ENCODE measurements at places on chromosomes 16 and 17. TPM values are rescaled to one million over a fixed set of nuclear protein-coding genes. Genes with fewer than 3 reads are reported as not detected.

Gene CHD9NB
- total RNA-seq: 4.3 TPM

Gene TUBB3
- not detected for total RNA-seq

Gene DRC3
- total RNA-seq: 14.6 TPM

Gene KRTAP4-2
- not detected for total RNA-seq

Gene PRRT2
- 34.4 TPM for total RNA-seq

DNA sequence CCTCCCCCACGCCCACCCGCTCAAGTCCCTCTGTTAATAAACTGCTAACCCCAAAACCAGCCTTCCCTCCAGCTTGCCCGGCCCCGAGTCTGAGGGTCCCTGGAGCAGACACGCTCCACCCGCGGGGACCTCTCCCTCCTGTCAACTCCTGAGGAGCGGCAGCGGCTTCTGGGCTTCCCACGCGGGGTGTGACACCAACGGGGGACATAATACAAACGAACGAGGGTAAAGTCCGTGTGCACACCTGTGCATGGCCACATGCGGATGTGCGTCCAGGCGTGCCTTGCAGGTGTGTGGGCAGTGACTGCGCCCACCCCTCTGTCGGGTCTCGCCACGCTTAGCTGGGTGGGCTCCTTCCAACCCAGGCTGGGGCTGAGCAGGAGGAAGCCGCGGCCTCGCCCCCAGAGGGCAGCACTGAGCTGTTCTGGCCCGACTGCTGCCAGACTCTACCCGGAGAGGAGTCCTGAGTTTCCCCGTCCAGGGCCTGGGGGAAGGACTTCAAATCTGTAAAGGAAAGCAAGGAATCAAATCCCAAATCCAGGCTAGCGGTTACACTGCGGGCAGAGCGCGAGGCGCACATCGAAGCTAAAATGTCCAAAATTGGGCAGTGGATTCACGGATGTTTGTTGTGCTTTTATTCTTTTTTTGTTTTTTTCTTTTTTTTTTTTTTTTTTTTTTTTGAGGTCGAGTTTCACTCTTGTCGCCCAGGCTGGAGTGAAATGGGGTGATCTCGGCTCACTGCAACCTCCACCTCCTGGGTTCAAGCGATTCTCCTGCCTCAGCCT lies 24.2 kb upstream of the KRT17 start:
- no peaks in the 10 kb centered on the region for H3K4me1 ChIP-seq
- peak overlapping the region; percentile 70 for H3K27ac ChIP-seq
- DNase-seq: peak; percentile 85

DNA sequence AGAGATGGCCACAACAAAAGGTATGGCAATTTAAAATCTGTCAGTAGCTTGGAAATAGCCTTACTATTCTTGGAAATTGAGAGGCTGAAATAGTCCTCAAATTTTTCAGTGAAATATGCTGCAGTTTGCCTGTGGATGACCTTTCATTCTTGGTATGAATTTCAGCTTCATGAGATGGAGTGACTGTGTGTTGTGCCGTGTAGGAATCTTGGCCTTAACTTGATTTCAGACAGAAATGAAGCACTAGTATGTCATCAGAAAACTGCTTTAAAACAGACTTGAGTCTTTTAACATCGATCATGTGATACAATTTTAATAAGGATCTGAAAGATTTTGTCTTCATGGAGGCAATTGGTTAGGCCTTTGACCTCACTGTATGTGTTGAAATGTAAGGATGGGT lies 247.2 kb downstream of the CNTNAP4 start:
- H3K4me3 ChIP-seq: no peak overlapping the region
- no peaks in the 10 kb centered on the region for H3K27me3 ChIP-seq
- no peak for DNase-seq
- H3K36me3 ChIP-seq: no peaks in the 10 kb centered on the region

GRCh38 chr16:26344240-26344776 lies 652.5 kb downstream of the HS3ST4 start:
- H3K4me1 ChIP-seq: no peaks in the 10 kb centered on the region
- H3K4me3 ChIP-seq: no peak overlapping the region
- no peaks in the 10 kb centered on the region for H3K36me3 ChIP-seq

DNA sequence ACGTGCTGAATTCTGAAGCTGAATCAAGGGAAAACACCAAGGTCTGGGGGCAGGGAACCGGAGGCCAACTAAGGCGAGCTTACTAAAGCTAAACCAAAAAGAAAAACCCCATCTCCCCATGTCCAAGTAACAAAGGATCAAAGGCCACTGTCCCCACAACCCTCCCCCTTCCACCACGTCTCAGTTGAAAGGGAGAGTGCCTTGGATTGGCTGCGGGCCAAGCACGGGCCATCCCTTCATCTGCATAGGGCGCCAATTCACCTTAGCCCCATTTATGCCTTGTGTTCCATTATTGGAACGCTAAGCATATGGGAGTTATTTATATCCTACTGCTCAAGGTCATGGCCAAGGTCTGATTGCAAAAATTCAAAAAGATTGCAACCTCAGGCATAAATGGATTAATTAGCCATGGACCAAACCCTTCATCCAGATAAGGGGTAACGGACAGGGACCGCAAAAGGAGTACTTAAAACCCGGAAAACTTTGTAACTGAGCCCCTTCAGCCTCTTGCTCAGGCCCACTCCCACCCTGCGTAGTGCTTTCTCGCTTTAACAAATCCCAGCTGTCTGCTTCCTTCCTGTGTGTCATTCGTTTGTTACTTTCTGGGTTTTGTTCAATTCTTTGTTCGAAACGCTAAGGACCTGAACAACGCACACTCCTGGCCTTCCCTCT lies 740 bp upstream of the ATP6V0D1 start:
- peak overlapping the region; percentile 87 for H3K4me3 ChIP-seq
- DNase-seq: peak; percentile 61
- H3K36me3 ChIP-seq: no peaks in the 10 kb centered on the region
- peaks cover 6% of the 10 kb centered on the region for H3K4me1 ChIP-seq
- H3K27ac ChIP-seq: peak overlapping the region; percentile 76

- H3K4me3 ChIP-seq: no peak overlapping the region
- no peak overlapping the region for H3K27ac ChIP-seq
- H3K4me1 ChIP-seq: no peaks in the 10 kb centered on the region
- H3K27me3 ChIP-seq: no peaks in the 10 kb centered on the region
- no peaks in the 10 kb centered on the region for H3K36me3 ChIP-seq
- no peak for DNase-seq
These were observed 77.2 kb downstream of the TOX3 start for GRCh38 chr16:52469775-52470174.

- no peak overlapping the region for H3K27ac ChIP-seq
- H3K4me1 ChIP-seq: no peaks in the 10 kb centered on the region
- H3K4me3 ChIP-seq: no peak overlapping the region
- no peaks in the 10 kb centered on the region for H3K27me3 ChIP-seq
- no peaks in the 10 kb centered on the region for H3K36me3 ChIP-seq
These were observed 41.5 kb downstream of the C16orf82 start for GRCh38 chr16:27108051-27108770.

DNA sequence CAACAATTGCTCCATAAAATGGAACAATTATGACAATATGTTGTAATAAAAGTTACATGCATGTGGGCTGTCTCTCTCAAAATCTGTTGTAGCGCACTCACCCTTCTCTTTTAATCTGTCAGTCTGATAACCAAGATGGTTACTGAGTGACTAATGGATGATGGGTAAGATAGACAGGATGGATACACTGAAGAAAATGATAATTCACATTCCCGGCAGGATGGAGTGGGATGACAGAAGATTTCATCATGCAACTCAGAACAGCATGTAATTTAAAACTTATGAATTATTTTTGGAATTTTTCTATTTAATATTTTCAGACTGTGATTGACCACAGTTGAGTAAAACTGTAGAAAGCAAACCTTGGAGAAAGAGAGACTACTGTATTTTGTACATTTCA lies 30.5 kb downstream of the CDH13 start:
- no peaks in the 10 kb centered on the region for H3K27me3 ChIP-seq
- H3K36me3 ChIP-seq: no peaks in the 10 kb centered on the region
- no peak overlapping the region for H3K4me3 ChIP-seq
- H3K27ac ChIP-seq: no peak overlapping the region
- no peak for DNase-seq

DNA sequence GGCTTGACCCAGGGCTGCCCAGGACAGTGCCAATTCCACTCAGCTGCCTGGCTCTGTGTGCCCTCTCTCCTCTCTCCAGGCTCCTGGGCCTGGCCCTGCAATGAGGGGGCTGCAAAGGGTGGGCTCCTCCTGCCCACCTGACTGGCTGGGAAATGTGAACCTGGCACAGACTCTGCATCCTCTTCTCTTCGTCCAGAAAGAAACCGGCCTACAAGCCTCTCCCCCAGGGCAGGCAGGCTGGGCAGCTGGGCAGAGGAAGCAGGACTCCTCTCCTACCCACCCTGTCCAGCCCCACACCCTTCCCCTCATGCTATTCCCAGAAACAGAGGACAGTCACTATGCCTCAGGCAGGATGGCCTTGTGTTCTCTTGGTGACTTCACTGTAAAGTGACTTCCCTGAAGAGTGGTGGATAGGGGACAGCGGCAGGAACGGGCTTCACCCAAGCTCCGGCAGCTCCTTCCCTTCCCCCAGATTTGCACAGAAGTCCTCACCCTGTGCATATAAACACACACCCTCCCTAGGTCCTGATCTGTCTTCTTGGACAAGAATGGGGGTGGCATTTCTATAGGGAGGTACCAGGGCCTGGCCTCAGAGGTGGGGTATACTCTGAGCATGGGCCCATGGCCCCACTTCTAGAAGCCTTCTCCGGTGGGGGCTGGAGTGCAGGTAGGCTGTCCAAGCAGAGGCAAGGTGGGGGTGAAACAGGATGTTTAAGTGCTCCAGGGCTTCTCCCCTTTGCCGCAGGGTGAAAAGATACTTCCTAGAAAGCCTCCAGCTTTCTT lies 4.9 kb upstream of the STAT5A start:
- H3K27me3 ChIP-seq: no peaks in the 10 kb centered on the region
- H3K27ac ChIP-seq: no peak overlapping the region
- no peak overlapping the region for H3K4me3 ChIP-seq
- no peaks in the 10 kb centered on the region for H3K36me3 ChIP-seq
- H3K4me1 ChIP-seq: peaks cover 7% of the 10 kb centered on the region

GRCh38 chr16:637081-638018 lies 1.2 kb upstream of the METTL26 start:
- peaks cover 6% of the 10 kb centered on the region for H3K4me1 ChIP-seq
- no peaks in the 10 kb centered on the region for H3K27me3 ChIP-seq
- peak overlapping the region; percentile 99 for H3K27ac ChIP-seq
- DNase-seq: peak; percentile 93

GRCh38 chr16:3484318-3485096 lies 10.8 kb downstream of the C16orf90 start:
- no peaks in the 10 kb centered on the region for H3K36me3 ChIP-seq
- H3K4me3 ChIP-seq: no peak overlapping the region
- DNase-seq: no peak
- H3K27me3 ChIP-seq: no peaks in the 10 kb centered on the region

DNA sequence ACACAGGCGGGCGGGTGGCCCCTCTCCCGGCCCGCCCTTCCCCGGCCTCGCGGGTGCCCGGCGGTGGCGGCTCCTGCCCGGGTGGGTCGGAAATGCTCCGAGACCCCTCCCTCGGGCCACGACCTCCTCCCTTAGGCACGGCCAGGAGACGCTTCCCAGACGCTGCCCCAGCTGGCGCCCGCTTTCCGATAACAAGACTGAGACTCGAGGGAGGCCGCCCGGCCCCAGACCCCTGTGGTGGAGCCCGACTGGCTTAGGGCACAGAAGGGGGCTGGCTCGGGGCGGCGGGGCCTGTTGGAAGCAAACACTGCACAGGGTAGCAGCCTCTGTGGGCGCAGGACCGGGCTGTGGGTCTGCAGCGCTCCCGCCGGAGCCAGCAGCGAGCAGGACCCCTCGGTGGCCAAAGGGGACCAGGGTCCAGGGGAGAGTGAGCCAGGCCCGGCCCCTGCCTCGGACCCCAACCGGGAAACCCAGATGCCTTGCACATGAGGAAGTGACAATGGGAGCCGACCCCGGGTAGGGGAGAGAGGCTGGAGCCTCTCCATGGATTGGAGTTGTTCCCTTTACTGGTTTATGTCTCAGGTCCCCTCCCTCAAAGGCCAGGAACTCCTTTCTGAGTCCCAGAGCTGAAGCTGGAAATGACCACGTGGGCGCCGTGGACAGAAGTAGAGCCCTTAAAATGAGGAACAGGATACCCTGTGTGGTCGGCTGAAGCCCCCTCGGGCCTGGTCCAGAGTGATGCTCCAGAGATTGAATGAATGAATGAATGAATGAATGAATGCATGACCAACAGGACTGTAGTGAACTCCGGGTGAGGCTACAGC lies 19.8 kb upstream of the ADCY7 start:
- DNase-seq: no peak
- H3K27me3 ChIP-seq: no peaks in the 10 kb centered on the region
- no peak overlapping the region for H3K27ac ChIP-seq

GRCh38 chr17:1275962-1276736 lies 3.3 kb upstream of the TRARG1 start:
- no peaks in the 10 kb centered on the region for H3K36me3 ChIP-seq
- H3K4me1 ChIP-seq: no peaks in the 10 kb centered on the region
- H3K4me3 ChIP-seq: no peak overlapping the region
- H3K27ac ChIP-seq: no peak overlapping the region
- no peaks in the 10 kb centered on the region for H3K27me3 ChIP-seq

- H3K4me3 ChIP-seq: no peak overlapping the region
- no peak overlapping the region for H3K27ac ChIP-seq
- no peak for DNase-seq
- H3K4me1 ChIP-seq: no peaks in the 10 kb centered on the region
- no peaks in the 10 kb centered on the region for H3K27me3 ChIP-seq
- no peaks in the 10 kb centered on the region for H3K36me3 ChIP-seq
These were observed 77.4 kb downstream of the LMF1 start for GRCh38 chr16:893360-893759.

DNA sequence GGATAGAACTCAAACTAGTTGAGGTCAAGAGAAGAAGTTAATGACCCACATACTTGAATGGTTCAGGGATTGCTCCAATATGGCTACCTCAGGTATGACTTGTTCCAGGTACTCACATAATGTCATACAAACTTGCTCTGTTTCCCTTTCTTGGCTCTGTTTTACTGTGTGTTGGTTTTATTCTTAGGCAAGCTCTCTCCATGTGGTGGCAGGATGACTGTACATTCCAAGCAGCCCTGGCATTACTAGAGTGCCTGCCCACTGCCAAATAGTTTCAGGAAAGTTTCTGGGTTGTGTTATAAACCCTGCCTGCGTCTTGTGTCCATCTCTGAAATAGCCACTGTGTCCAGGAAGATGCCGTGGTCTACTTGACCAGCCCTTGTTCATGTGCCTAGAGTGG lies 476.8 kb downstream of the SHISA9 start:
- no peaks in the 10 kb centered on the region for H3K27me3 ChIP-seq
- no peak overlapping the region for H3K4me3 ChIP-seq
- no peaks in the 10 kb centered on the region for H3K36me3 ChIP-seq
- H3K27ac ChIP-seq: no peak overlapping the region
- no peaks in the 10 kb centered on the region for H3K4me1 ChIP-seq

DNA sequence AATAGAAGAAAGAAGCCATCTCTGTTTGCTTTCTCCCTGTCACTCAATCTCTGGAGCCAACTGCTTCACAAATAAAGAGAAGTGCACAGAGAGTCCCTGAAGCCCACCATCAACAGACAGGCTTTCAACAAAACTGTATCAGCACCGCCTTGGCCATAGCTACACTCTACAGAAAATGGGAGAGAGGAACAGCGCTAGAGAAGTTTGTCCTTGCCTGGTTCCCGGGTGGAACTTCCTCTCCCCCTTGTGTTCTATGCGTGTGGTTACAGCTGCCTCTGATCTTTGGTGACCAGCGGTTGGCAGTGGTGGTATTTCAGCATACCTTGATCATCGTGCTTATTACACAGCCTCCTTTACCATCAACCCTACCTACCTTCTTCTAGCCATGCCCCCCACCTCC lies 91.4 kb upstream of the CCL2 start:
- no peak overlapping the region for H3K27ac ChIP-seq
- no peaks in the 10 kb centered on the region for H3K36me3 ChIP-seq
- H3K27me3 ChIP-seq: no peaks in the 10 kb centered on the region
- no peaks in the 10 kb centered on the region for H3K4me1 ChIP-seq

GRCh38 chr16:57721356-57722209 lies 14.0 kb upstream of the KATNB1 start:
- no peak for DNase-seq
- H3K4me1 ChIP-seq: no peaks in the 10 kb centered on the region
- H3K4me3 ChIP-seq: no peak overlapping the region
- H3K36me3 ChIP-seq: no peaks in the 10 kb centered on the region

Measured in uterus (tissue), 4 donors.